ENCODE measurements at places on chromosomes 16 and 17.

DNA sequence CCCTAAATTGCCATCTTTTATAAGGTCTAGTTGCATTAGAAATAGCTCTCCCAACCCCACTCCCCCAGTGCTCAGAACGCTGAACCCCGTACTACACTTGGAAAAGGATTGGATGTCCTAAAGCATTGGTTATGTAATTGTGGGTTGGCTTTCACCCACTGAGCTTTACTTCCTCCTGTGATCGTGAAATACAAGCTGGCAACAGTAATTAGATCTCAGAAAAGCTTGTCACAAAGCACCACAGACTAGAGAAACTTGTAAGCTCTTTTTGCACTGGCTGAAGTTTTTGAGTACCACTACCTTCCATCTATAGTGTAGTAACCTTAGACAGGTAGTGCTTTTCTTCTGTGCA lies 54.4 kb downstream of the SIAH1 start:
- DNase-seq, result no peak

DNA sequence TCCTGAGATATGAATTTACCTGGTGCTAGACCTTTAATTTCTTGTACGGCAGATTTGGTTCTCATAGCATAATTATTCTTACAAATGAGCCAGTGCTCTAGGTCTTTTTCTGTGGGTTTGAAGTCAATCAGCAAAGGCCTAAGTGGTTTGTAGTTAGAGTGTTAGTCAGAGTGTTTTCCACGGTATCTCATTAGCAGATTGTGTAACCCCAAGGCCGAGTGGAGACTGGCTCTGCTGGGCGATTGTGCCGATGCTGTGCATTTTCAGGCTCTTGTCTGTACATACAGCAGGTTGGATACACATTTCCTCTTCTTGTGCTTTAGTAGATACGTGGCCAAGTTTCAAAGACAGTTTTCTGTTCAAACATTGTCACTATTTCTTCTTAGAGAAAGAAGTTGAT lies 78.6 kb upstream of the CA10 start:
- DNase-seq, result no peak

GRCh38 chr17:17626151-17626805 lies 34.8 kb upstream of the PEMT start:
- DNase-seq, result no peak

DNA sequence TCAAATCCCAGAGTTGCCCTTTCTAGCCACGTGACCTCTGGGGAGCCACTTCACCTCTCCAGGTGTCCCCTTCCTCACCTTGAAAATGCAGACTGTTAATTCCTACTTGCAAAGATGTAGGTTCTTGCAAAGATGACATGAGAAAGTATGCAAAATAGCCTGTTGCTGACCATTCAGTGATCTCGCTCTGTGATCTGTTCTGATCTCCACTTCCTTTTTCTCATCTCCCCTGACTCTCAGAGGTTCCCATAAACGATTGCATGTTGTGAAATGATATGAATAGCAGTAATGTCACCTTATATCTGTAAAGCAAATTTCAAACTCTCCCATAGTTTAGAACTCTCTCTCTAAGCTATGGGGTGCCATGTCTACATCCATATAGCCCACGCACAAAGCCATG lies 182.3 kb downstream of the TMEM132E start:
- no peak for DNase-seq

DNA sequence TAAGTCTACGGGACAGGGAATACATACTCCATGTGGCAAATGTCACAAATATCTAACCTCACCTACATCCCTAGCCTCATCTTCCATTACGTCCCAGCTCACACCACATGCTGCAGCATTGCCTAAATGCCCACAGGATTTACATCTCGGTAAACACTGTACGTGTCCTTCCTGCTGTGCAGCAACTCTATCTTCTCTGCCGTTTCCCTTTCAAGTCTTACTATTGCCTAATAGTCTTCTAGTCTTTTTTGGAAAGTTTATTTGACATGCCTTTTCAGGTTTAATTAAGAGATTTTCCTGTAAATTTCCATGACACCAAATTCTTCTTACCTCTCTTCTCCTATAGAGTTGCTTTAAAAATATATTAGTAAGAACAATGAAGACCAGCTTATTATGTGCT lies 120.5 kb downstream of the HS3ST4 start:
- DNase-seq, result no peak

GRCh38 chr16:16014329-16015224 lies 65.2 kb downstream of the ABCC1 start:
- DNase-seq, result no peak

- no peak for DNase-seq
Observed at GRCh38 chr16:51815523-51815922, 664.5 kb upstream of the SALL1 start.

DNA sequence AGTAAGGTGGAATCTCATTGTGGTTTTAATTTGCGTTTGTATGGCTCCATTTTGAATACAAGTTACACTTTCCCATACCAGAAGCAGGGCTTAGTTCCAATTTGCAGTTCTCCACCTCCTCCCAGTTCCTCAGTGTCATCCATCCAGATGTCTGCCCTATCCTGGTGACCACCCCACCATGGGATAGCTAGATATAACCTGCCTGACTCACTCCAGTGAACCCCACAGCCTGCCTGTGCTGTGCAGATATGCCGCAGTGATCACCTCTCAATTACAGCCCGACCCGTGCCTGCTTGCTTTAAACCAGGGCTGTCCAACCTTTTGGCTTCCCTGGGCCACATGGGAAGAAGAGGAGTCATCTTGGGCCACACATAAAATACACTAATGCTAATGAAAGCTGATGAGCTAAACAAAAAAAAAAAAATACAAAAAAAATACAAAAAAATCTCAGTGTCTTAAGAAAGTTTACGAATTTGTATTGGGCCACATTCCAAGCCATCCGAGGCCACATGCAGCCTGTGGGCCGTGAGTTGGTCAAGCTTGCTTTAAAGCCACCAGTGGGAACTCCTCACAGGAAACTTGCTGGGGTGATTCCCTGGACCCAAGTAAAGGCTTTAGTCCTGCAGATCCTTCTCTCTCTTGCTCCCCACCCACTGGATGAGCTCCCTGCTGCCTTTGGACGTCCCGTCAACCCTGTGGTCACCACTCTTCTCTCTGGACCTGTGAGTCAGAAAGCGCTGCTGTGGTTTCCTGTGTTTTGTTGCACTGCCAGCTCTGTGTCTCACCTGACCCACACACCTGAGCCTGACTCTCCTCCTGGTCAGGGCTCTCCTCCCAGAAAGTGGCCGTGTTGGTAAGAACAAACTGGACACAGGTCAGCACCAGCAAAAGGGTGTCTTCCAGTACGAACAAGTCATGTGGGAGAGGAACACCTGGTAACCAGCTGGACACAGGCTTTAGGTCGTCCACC lies 83.0 kb downstream of the EMP2 start:
- DNase-seq, result no peak

DNA sequence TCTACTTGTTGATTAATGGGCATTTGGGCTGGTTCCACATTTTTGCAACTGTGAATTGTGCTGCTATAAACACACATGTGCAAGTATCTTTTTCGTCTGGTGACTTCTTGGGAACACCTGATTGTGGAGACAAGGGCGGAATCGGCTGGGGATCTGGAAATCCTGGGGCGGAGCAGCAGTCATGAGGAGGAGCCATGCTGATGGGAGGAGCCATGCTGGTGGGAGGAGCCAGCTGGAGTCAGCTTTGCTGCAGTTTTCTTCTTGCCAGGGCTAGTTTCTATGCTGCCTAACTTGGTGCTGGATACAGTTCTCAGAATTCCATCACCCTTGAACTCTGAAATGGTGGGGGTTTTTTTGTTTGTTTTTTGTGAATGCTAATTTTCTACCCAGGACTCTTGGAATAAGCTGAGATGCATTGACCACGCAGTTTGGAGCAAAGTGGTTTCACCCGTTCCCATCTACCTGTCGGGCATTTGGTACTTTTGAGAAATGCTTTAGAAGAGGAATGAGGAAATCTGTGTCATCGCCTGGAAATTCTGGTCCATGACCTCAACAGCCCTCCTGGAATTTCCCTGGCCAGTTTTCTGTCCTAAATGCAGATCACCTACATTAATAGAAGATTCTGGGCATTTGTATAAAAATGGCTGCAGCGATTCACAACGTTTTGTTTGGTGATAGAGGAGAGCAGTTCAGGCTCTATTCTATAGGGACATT lies 217.4 kb upstream of the ZFHX3 start:
- no peak for DNase-seq

GRCh38 chr17:44002141-44002848 lies 2.1 kb upstream of the NAGS start:
- DNase-seq, result no peak

DNA sequence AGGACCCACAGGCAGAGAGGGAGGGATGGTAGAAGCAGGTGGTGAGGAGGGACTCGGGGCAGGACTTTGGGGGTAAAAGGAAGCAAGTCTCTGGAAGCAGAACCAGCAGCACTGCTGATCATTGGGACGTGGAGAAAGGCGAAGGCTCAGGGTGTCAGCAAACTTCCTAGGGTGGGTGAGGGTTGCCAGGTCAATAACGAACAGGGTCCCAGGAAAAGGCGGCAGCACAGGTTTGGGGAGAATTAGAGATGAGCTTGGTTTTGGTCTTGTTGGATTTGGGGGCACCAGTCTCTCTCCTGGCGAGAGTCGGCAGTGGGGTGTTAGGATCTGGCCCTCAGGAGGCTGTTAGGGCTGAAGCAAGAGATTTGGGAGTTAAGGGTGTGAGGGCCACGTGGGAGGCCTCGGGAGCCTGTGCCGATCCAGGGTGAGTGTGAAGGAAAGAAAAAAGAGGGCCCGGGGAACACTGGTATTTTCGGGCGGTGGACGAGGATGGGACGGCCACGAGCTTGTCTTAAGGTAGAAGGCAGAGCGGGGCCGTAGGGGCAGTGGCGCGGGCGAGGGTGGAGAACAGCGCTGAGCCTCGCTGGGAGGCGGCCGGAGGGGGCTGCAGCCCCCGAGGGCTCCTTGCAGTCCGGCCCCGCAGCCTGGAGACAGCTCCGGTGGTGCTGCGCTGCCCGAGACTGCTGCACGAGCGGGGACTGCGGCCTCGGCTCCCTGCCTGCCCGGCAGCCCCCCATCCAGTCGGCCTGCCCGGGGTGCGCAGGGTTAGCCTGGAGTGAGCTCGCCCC lies 765 bp upstream of the ADORA2B start:
- no peak for DNase-seq

- DNase-seq, result no peak
Observed at GRCh38 chr17:40374821-40375498, 10.4 kb upstream of the GJD3 start.

GRCh38 chr16:86216591-86216990 lies 293.7 kb upstream of the FOXF1 start:
- DNase-seq, result no peak

- DNase-seq, result no peak
Observed at GRCh38 chr16:19704321-19705145, 13.5 kb downstream of the KNOP1 start.

GRCh38 chr17:50477976-50478375 lies 684 bp upstream of the RSAD1 start:
- no peak for DNase-seq

DNA sequence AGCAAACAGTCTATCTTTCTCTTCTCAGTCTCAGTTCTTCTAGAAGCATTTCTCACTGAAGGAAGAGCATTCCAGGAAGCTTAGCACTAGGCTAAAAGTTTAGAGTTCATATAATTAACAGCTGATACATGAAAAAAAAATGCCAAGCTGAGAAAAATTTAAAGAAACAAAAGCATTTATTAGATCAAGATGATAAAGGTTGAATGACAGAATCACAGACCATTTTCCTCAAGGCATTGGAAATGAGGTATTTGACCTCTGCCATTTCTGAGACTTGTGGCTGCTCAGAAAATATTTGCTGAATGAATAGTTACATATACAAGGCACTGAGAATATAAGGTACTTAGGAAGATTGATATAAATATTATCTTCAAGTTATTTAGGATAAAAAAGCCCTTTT lies 901.6 kb upstream of the GOT2 start:
- no peak for DNase-seq

DNA sequence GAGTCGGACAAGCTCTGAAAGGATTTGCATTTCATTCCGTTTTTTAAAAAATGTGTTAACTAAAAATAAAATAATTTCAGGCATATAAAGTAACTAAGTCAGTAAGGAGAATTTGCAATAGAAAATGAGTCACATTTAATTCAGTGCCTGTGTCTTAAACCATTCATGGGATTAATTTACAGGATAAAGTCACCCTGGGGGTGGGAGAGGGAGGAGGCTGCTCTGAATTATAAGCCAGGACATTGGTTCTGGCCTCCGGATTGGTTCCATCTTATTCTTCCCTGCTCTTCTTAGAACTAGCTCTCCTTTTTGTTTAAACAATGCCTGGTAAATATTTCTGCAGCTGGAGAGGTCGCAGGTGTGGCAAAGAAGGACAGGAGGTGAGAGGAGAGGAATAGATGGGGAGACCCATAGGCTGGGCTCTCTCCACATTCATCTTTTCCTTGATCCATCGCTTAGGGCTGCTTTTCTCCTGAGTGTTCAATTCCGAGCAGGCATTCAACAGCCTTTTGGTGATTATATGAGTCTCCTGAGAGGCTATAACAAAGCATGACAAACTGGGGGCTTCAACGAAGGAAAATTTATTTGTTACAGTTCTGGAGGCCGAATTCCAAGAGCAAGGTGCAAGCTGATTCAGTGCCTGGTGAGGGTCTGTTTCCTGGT lies 319.2 kb downstream of the PHKB start:
- no peak for DNase-seq

DNA sequence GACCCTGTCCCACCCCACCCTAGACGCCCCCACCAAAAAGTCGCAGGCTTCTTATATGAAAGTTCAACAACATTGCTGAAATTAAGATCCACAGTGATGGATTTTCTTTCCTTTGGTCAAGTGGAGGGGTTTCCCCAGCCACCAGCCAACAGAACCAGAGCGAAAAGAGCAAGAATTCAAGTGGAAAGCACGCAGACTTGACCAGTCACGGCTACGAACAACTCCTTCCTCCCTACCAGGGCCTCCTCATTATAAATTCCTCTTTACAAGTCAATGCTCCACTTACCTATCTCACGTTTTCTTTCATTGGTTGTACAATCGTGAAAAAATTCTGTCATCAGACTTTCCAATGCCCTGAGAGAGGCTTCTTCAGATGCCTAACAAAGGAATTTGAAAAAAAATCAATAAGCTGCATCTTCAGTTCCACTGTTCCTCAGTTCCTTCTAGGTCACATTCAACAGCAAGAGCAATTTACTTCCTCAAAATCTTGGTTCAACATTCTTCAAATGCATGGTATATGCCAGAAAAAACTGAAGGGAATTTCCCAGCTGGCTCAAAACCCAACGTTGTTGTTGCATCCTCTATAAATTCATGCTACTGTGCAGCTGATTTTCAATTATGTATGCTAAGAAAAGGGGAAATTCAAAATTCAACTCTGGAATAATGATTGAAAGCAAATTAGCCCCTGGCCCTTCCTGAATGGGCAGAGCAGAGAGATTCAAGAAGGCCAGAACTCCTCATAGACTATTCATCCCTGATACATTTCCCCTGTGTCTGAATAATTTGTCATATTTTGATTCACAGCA lies 30.9 kb downstream of the XPO6 start:
- DNase-seq, result no peak

- DNase-seq, result no peak
Observed at GRCh38 chr16:13393816-13394215, 492.4 kb downstream of the SHISA9 start.
